ENCODE measurements at places on chromosomes 16 and 17.

DNA sequence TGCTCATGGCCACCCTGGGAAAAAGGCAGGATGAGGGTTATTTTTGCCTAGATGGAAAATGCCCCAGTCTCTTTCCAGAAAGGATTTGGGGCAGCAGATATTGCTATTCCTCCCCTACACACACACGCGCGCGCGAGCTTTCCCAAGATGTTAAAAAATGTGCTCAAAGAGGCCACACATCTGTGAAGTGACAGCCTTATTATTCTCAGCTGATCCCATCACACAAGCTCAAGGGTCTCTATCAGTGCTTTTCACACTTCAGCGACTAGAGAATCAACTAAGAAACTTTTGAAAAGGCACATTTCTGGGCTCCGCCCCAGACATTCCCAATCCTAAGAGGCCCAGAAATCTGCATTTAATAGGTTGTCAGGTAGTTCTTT is 5.7 kb upstream of the RAB5C start:
- DNase-seq = no peak

DNA sequence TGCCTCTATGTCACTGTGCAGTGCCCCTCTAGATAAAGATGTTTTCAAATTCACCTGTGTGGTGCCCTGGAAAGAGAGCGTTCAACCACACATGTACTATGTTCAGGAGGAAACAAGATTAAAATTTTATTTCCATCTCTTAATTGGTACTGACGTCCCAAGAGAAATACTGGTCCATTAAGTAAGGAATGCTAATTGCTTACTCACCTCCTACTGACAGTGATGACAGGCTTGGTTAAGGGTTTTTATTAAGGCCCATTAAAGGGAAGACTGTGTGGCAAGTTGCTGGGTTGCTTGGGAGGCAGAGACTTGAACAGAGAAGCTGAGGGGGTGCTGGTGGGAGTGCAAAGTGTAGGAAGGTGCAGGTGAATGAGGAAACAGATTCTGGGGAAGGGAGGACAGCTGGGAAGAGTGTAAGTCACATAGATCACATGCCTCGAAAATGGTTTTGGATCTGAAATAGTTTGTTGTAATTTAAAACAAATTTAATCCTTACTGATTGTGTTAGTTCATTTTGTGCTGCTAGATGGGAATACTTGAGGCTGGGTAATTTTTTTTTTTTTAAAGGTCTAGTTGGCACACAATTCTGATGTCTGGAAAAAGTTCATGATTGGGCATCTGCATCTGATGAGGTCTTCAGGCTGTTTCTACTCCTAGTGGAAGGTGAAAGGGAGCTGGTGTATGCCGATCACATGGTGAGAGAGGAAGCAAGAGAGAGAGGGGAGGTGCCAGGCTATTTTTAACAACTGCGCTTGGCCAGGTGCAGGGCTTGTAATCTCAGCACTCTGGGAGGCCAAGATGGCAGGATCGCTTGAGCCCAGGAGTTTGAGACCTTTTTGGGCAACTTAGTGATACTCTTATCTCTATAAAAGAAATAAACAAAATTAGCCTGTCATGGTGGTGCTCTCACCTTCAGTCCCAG is 140.5 kb downstream of the CACNG3 start:
- DNase-seq = no peak

- no peak for DNase-seq
Observed at GRCh38 chr16:10760858-10761257, 17.2 kb downstream of the NUBP1 start.

- DNase-seq = no peak
Observed at GRCh38 chr16:1150511-1150982, 2.4 kb upstream of the CACNA1H start.

GRCh38 chr16:74275711-74276110 is 20.9 kb upstream of the PSMD7 start:
- no peak for DNase-seq

DNA sequence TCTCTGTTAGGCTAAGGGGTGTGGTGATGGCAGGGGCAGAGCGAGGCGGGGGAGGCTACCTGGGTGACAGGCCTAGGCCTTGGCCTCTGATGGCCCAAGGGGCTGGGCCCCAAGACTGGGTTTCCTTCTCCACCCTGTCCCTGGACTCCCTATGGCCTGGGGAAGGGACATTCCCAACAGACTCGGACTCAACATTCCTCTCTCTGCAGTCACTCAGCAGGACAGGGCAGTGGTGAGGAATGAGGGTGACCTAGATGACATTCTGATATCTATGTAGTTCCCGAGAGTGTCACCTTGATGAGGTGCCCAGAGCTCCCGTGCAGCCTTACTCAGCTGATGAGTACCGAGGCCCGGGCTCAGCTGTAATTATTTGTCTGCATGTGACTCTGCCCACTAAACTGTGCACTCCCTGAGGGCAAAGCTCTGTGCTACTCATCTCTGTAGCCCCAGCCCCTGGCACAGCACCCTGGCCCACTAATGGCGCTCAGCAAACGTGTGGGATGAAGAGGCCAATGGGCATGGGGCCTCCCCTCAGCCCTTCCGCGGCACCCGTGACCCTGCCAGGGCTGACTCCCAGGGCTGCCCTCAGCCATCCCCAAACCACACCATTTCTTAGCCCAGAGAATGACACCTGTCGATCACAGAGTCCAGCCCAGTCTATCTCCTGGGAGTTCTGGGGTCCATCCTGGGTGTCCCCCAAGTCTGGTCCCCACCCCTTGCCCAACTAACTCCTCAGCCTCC is 2.2 kb downstream of the PLCD3 start:
- DNase-seq = no peak

- peak; percentile 32 for DNase-seq
Observed at GRCh38 chr16:66287416-66287815, 79.1 kb upstream of the CDH5 start.

DNA sequence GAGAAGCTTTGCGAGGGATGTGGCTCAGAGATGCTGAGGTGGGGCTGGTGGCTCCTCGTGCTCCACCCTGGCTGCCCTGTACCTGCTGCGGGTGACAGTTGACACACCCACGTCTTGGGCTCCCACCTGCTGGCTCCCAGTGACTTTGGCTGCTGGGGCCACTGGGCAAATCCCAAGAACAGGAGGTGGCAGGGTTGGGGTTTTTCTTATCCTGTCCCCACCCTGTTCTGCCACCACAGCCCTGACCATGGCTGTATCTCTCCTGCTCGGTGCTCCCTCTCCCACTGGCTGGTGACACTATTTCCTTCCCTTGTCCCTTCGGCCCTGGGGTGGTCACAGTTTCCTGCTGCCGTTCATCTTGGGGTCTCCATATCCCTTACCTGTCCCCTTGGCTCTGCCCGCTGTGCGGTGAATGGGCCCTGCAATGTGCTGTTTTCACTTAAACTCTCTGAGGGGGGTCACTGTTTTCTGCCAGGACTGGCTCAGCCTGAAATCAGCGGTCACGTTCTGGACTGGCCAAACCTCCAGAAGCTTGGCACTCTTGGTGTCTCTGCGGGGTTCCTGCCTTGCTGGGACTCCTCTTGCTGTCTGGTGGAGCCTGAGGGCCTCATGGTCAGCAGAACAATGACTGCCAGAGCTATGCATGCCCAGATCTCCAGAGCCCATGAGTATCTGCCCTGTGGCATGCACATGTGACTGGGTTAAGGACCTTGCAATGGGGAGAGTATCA is 144.2 kb downstream of the IRF8 start:
- no peak for DNase-seq

DNA sequence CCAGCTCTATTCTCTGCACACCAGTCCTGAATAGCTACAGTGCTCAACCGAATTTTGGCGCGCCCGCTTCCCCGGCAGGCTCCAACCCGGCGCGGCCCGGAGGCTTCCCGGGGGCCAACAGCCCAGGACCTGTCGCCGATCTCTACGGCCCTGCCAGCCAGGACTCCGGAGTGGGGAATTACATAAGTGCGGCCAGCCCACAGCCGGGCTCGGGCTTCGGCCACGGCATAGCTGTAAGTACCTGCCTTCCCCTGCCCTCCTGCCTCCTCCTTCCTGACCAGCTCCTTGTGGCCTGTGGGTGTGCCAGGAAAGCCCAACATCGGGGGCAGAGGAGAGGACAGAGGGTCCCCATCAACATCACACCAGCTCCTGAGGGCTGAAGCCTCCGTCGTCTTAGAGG is 70.2 kb downstream of the CCDC182 start:
- DNase-seq = no peak

GRCh38 chr16:29198731-29199521 is 207.6 kb downstream of the NPIPB11 start:
- no peak for DNase-seq
